GM19239 (cell line): ENCODE measurements at places on chromosomes 3 and 15.

DNA sequence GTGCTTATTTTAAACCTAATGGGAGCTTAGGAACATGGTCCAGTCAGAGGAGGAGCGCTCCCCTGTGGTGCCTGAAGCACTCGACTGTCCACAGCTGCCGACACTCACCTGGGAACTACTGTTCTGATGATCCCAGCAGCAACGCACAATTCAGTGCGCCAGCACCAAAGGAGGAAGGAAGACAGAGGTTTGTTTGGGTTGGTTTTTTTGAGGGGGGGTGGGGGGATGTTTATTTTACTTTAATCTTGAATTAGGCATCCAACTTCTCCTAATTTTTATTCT is 48.8 kb upstream of the VGLL4 start:
- no peak for DNase-seq

GRCh38 chr15:57806003-57806402 is 99.5 kb downstream of the POLR2M start:
- DNase-seq: no peak

DNA sequence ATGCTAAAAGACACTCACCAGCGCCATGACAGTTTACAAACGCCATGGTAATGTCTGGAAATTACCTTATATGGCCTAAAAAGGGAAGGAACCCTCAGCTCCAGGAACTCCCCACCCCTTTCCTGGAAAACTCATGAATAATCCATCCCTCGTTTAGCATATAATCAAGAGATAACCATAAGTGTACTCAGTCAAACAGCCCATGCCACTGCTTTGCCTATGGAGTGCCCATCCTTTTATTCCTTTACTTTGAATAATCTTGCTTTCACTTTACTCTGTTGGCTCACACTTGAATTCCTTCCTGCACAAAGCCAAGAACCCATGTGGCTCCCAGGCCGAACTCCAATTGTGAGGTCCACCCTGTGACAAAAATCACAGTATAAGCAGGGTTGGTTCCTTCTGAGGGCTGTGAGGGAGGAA is 19.1 kb upstream of the FSTL1 start:
- no peak for DNase-seq

GRCh38 chr15:82850731-82851130 is 41.3 kb downstream of the WHAMM start:
- no peak for DNase-seq

DNA sequence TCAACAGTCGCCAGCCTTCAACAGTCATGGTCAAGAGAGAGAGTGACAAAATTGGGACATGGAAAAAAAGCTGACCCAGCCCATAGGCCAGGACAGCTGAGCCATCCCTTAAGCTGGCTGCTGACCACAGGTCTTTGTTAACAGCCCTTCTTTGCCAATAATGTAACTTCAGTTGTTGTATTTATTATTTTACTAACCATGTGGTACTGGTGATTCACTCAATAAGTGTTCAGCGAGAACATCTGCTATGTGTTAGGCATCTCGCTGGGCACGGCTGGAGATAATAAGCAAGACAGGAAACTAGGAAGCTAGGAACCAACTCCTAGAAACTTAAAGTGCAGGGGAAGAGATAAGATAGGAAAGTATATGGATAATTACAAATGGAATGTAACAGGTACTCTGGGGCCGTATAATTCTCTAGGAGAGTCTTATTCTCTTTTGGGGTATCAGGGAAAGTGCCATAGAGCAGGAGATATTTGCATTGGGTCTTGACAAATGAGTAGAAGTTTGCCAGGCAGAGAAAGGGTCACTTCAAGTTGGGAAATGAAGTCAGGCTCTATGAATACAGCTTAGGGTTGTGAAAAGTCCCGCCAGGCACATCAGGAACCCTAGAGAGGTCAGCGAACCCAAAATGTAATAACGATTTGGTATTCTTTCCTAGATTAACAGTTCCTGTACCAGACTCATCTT is 84.0 kb upstream of the TRA2B start:
- DNase-seq: no peak

- no peak for DNase-seq
These were observed 23.9 kb upstream of the SORD start for GRCh38 chr15:44999105-44999504.

- no peak for DNase-seq
These were observed 4.5 kb downstream of the HEMK1 start for GRCh38 chr3:50573566-50574443.

DNA sequence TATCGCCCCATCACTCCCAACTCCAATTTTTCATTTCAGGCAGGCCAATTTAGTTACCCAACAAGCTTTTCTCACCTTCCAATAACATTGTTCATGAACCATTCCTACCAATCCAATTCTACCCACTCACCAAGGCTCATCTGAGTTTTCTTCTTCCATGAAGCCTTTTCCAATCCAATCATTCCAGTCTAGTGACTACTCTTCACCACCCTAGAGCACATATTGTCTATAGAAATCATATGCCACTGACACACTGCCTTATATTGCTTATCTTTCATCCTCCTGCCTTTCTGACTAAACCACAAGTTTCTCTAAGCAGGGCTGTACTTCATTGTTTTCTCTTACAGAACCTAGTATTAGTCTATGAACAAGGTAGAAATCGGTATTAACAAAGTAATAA is 11.4 kb downstream of the CCDC14 start:
- no peak for DNase-seq

DNA sequence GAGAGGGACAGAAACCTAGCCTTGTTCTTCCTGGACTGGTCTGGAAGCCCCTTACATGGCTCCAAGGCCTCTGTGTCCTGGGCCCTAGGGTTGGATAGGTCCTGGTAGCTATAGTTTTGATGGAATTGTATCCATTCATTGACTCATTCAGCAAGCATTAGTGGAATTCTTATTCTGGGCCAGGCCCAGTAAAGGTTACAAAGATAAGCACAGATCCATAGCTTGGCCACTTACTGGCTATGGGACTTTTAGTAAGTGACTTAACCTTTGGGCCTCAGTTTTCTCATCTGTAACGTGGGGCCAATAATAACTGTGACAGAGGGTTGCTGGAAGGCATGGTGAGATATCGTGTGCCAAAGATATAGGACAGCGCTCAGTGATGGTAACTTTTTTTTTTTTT is 13.6 kb upstream of the DAG1 start:
- DNase-seq: no peak

- DNase-seq: no peak
These were observed 108.9 kb upstream of the UBE2E1 start for GRCh38 chr3:23696842-23697241.

- DNase-seq: no peak
These were observed 1.9 kb downstream of the KLF13 start for GRCh38 chr15:31328428-31328968.

DNA sequence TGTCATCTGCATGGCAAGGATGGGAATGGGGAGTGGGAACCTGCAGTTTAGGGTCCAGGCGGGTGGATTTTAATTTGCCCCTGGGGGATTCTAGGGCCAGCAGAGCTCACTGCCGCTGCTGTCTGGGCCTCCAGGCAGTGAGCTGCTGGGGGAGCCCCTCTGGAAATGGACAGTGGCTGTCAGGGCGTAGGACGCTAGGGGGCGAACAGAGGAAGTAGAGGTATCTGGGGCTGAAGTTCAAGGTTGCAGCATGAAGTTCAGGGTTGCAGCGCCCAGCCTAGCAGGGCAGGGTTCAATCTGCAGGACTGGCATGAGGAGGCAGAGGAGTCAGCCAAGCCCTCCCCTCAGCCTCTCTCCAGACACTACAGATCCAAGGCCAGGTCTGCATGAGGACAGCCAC is 49.5 kb downstream of the APBA2 start:
- DNase-seq: no peak

DNA sequence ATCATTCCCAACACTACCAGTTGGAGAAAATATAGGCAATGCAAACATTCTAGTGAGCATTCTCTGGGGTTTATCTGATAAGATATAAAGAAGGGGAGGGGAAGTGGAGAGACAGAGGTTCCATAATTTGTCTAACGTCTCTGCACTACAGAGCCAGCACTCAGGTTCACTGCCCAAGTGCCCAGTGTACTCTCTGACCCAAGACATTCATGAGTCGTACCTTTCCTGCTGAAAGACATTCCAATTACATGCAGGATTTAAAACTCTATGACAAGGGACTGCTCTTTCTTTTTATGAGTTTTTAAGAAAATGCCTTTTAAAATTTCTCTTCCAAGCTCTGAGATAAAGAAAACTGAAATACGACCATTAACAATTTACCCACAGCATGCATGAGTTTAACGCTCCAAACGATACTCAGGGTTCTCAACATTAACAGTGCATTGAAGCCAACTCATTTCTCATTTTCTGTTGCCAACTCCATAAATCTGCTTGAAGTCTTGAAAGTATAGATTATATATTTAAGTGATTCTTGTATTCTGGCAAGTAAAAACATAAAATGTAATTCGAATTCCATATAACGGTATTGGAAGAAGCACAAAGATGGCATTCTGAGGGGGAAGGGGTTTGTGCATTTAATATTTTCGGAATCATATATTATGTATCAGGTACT is 193.4 kb downstream of the SUCLG2 start:
- no peak for DNase-seq

GRCh38 chr3:18346097-18346496 is 79.0 kb downstream of the SATB1 start:
- DNase-seq: no peak

GRCh38 chr3:161444694-161445077 is 51.9 kb upstream of the OTOL1 start:
- no peak for DNase-seq

- no peak for DNase-seq
These were observed 73.9 kb downstream of the WNT5A start for GRCh38 chr3:55413236-55413635.

DNA sequence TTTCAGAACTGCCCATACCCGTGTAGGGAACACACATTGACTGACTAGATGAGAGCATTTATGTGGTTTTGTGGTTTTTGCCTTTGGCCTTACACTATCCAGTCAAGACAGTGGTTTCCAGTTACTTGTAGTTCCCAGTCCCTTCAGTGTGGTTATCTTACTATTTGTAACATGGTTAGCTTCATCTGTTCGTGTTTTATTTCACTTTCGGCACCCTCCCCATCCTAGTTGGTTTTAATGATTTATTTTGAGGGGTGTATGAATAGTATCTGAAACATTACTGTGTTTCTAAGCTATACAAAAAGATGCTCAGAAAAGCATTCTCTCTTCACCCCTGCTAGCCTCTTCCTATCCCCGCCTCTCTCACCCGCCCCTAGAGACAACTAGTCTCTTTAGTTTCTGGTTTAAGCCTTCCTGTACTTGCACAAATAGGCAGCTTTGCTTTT is 14.1 kb downstream of the LYSMD4 start:
- peak; percentile 52 for DNase-seq

DNA sequence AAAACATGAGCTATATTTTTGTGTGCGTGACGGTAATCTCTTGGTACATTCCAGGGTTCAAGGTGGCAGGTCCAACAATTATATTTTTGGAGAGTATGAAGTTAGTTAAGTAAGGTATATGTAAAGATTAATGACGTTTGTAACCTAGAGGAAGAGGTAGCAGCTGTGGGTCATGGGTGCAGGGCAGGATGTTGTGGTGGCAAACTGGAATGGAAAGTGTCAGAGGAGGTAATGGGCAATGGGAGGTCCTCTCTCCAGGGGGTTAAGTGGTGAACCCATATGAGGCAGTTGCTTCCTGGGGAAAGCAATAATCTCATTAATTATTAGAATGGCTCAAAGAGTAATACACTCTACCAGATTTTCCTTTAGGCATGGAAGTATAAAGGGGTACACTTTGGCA is 1.0 kb upstream of the CD200R1L start:
- DNase-seq: peak; percentile 17

DNA sequence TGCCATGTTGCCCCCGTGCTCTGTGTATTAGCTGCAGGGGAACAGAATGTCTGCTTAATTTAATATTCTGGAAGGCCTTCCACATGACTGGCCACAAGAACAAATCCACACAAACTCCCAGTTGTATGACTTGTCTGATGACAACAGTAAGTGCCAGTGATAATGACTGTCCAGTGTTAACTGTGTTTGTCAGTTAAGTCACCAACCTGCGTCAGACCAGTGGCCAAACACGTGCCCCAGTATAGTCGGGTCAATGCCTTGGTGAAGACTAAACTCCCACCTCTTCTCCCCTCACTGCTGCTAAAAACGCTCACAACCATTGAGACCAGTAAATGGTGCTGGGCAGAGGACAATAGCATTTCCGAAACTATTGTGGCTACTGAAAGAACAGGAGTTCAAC is 9.8 kb upstream of the ATP13A5 start:
- no peak for DNase-seq

- no peak for DNase-seq
These were observed 123.6 kb downstream of the SLC25A26 start for GRCh38 chr3:66344391-66344811.

- DNase-seq: no peak
These were observed 29.7 kb downstream of the TJP1 start for GRCh38 chr15:29792426-29793159.

- no peak for DNase-seq
These were observed 120.0 kb upstream of the GADL1 start for GRCh38 chr3:31014317-31015040.

GRCh38 chr15:88708655-88709054 is 69.8 kb downstream of the ISG20 start:
- no peak for DNase-seq

DNA sequence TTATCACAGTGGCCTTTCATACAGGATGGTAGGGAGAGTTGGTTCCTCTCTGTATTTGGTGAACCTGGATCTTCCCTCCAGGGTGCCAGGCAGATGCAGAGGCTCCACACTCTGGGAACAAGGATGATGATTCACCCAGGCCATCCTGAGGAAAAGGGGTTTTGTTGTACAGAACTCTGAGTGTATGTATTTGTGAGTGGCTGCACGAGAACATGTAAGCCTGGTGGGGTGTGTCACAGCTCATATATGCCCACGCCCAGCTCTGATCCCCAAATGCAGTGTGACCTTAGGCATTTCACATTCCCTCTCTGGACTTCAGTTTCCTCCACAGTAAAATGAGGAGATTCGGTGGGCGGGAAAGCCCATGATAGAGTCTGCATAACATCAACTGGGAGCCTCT is 11.6 kb upstream of the CILP start:
- DNase-seq: no peak

GRCh38 chr3:63818282-63819150 is 583 bp upstream of the C3orf49 start:
- DNase-seq: peak; percentile 27

DNA sequence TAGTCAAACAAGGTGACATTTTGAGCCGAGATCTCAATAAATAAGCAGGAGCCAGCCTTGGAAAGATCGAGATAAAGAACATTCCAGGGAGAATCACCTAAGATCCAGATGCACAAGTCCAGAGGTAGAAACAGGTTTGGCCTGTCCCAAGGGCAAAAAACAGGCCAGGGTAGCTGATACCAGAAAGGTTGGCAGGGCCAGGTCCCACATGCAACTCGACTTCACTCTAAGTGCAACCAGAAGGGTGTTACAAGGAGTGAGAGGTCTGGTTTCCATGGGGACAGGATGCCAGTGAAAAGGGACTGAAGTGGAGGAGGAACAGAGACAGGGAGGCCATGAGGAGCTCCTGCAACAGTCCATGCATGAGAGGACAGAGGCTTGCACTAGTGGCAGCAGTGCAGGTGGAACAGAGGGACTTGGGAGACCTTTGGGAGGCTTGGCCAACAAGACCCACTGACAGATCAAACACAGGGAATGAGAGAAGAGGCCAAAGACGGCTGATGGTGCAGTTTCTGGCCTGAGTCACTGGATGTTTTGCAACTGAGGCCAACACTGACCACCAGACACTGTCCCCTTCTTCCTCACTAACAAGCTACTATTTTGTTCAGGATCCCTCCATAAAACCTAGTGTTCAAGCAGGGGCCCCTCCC is 5.2 kb downstream of the TPRA1 start:
- no peak for DNase-seq

GRCh38 chr15:88714782-88715372 is 76.1 kb downstream of the ISG20 start:
- DNase-seq: no peak

GRCh38 chr15:59699810-59700431 is 10.8 kb upstream of the BNIP2 start:
- DNase-seq: no peak

- no peak for DNase-seq
These were observed 133.9 kb upstream of the LRRFIP2 start for GRCh38 chr3:37308247-37308646.
